ENCODE measurements at places on chromosomes 2 and 18. TPM values are rescaled to one million over a fixed set of nuclear protein-coding genes. Genes with fewer than 3 reads are reported as not detected.

CD207 gene
- polyA plus RNA-seq: not detected

UGT1A6 gene
- not detected for polyA plus RNA-seq

MOGAT1 gene
- not detected for polyA plus RNA-seq

AMER3 gene
- 0.70 TPM for polyA plus RNA-seq

PSME4 gene
- 11.4 TPM for polyA plus RNA-seq

SERPINB13 gene
- polyA plus RNA-seq: not detected

DUSP19 gene
- polyA plus RNA-seq: 4.4 TPM

ST6GAL2 gene
- polyA plus RNA-seq: 15.0 TPM

TTN gene
- polyA plus RNA-seq: 0.55 TPM

DOK6 gene
- 0.76 TPM for polyA plus RNA-seq

IL36B gene
- not detected for polyA plus RNA-seq

LRP1B gene
- polyA plus RNA-seq: 25.5 TPM

All from Purkinje cell (primary cell).